ENCODE measurements at places on chromosomes 12 and 14.

- DNase-seq, result no peak
Measured at GRCh38 chr14:81472096-81472800, 61.4 kb downstream of the SEL1L start.

GRCh38 chr14:81536241-81536771 lies 2.7 kb upstream of the SEL1L start:
- no peak for DNase-seq

GRCh38 chr12:57119294-57120085 lies 8.3 kb upstream of the STAT6 start:
- DNase-seq, result no peak

DNA sequence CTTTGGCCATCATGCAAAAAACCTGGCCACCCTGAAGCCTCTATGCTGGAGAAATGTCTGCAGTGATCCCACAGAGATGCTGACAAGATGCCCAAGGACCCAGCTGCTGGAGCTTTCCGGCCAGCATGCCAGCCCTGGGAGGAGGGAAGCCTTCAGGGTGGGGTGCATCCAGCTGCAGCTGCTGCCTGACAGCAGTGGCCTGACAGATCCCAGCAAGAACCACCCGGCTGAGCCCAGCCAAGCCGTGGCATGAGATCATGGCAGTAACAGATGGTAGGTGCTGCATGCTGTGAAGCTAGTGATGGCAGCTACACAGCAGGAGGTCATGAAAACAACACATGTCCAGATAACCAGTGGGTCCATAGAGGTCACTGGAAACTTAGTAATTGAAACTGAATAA lies 13.8 kb downstream of the CLBA1 start:
- DNase-seq, result no peak

- DNase-seq, result no peak
Measured at GRCh38 chr12:43883748-43884147, 47.9 kb downstream of the TMEM117 start.

GRCh38 chr12:32877601-32878459 lies 18.7 kb downstream of the PKP2 start:
- DNase-seq, result no peak

- DNase-seq, result no peak
Measured at GRCh38 chr12:48768147-48768546, 20.7 kb downstream of the ADCY6 start.

- no peak for DNase-seq
Measured at GRCh38 chr14:77023001-77023996, 5.2 kb downstream of the IRF2BPL start.

DNA sequence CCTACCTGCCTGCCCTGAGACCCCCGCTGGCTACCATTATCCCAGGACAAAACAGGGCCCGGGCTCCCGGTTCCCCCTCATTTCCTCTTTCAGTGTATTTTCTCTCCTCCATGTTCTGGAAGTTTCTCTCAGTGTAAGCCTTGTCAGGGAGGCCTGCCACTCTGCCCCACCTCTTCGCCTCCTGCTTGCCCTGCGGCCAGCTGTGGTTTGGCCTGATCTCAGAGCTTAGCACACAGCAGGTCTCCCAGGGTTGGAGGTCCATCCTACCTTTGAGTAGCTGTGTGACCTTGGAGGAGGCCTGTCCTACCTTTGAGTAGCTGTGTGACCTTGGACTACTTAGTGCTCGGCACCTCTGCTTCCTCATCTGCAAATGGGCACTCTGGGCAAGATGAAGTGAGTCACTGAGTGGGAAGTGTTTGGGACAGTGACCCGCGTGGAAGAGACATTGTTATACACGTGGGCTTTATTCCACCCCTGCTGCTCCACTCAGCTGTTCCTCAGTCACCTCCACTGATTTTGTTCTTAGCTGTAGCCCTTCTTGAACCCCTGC lies 212.7 kb downstream of the ZFP36L1 start:
- DNase-seq, result no peak

DNA sequence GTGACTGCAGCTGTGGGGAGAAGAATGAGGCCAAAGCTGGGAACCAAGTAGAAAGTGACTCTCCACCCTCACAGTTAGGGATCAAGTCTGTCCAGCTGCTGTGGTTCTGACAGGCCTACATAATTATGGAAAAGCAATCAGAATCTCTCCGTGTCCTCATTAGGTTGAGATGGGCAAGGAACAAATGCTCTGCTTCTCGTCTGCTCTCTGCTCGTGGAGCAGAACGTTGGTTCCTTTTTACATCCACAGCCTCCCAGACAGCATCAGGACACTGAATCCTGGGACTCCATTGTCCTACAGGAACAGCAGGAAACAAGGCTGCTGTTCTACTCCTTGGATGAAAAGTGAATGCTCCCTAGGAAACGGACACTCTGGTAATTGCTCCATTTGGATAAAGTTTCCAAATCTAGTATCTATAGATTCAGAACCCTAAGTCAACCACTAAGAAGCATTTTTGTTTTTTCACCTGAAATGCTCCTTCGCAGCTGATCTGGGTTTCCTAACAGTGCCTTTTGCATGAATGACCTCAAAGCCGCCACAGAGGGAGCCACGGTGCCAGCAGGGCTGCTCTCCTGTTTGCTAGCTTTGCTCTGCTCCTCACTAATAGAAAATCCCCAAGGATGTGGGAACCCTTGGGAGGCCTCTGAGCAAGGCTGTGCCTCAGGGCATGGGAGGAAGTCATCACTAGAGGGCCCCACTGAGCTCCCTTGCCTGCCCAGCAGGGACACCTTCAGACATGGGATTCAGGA lies 102.0 kb downstream of the EGLN3 start:
- DNase-seq, result no peak

GRCh38 chr12:15599266-15600037 lies 189.7 kb downstream of the EPS8 start:
- DNase-seq, result no peak

DNA sequence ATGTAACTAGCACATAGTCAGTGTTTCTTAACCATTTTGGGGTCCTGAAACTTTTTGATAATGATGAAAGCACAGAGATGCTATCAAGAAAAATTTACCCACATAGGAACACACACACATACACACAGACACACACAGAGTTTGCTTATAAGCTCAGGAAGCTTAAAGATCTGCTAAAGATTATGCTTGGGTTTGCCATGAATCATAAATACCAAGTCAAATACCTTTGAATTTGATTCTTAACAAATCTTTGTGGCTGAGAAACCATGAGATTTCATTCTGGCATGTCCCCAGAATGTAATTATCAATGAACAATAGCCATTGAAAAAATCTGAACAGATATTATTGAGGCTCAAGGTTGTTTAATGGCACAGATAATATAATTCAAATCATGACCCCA lies 89.2 kb downstream of the NTS start:
- no peak for DNase-seq

DNA sequence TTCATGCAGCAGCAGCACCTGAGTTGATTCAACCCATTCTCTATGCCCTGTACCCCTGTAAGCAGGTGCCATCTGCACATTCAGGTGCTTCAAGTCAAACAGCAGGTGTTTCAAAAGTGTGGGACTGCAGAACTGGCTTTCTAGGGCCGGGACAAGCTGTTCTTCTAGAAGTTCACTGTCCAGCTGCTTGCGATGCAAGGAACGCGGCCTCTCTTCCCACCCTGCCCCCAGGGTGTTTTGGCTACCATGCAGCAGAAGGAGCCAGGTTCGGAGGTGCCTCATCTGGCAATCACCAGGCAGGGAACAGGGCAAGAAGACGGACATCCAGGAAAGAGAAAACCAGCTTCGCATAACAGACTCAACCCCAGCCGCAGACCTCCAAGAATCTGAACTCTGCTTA lies 35.2 kb downstream of the TMEM132D start:
- no peak for DNase-seq

DNA sequence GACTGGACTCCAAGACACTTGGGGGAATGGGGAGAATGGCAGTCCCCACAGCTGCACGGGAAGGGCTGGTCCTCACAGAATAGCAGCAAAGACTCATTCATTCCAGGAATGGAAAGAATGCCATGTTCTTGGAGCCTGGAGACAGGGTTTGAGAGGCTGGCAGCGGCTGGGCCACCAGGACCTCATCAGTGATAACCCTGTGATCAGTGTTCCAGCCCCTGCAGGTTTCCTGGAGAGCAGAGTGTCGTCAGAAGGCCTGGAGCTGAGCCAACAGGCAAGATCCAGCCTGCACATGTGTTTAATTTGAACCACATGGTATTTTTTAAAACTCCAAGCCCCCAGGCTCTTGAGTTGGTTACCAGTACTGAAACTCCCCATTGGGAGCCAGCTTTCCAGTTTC lies 11.3 kb downstream of the BDKRB1 start:
- no peak for DNase-seq

DNA sequence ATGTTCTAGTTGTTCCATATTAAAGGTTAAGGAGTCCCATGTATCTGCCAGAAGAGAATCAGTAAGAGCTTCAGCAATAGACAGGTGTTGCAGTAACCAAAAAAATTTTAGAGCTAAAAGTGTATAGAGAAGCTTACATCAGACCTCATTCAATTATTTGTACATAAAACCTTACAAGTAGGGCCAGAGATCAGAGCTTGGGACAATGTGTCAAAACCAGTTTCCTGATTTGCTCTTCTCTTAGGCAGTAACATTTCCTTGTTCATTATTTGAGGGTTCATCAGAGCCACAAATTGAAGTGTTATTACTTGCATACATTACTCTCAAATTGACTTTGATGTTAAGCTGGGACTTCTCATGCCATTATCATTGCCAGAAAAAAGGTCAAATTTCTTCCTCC lies 55.5 kb upstream of the ATXN7L3B start:
- no peak for DNase-seq

DNA sequence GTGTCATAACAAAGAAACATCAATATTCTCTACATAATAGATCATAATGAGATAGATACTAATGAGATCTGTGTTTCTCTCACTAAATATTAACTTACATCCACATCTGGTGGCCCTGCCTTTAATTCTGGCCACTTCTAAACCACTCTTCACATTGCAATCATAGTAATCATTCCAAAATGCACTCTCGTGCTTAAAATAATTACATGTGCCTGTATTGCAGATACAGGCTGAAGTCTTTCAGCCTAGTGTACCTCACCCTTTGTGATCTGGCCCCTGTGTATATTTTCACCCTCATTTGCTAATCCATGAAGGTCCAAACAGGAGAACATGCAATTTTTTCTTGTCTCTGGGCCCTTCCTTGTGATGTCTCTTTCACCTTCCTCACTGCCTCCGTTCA lies 108.0 kb downstream of the LIN7A start:
- DNase-seq, result no peak

DNA sequence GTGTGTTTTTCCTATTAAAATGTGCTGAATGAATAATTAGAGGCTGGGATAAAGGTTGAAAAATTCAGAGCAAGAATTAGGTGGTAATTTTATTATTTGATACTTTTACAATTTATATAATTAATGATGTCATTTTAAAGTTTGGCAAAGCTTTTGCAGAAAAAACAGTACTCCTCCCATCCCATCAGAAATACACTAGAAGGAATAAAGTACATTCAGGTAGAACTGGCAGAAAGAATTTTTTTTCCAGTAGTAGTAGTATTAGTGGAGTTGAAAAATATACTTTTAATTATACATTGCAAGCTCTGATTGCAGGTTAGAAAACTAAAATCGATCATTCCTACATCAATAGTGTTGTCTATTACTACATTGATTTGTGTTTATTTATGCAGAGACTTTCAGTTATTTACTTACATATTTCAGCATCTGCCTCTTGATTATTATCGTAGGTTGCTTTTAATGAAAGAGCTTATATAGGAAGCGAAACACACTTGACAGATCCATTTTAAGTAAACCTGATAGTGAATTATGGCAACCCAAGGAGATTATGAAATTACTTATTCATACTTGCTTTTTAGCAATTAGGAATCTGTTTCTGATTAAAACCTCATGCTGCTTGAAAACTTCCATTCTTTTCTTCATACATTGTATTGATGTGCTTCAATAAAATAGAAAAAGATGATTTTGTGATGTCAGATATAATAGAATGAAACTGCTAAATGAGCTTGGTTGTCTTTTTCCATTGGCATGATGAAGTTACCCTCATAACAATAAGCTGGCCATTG lies 10.1 kb downstream of the FOXG1 start:
- no peak for DNase-seq

- DNase-seq, result no peak
Measured at GRCh38 chr12:47868552-47869031, 36.2 kb downstream of the VDR start.

GRCh38 chr12:52992699-52993557 lies 13.3 kb upstream of the EIF4B start:
- no peak for DNase-seq
